Esophagus squamous epithelium (tissue), 5 donors: ENCODE measurements at places on chromosomes 3 and 15.
A peak's percentile ranks its signal among the peaks of the same experiment; 100 is the strongest.

- no peaks in the 10 kb centered on the region for H3K36me3 ChIP-seq
- peak overlapping the region; percentile 73 for H3K27ac ChIP-seq
- H3K4me1 ChIP-seq, result no peaks in the 10 kb centered on the region
- no peak for DNase-seq
- H3K4me3 ChIP-seq, result no peak overlapping the region
Observed at GRCh38 chr3:141441381-141442364, 45.2 kb upstream of the RASA2 start.

GRCh38 chr3:115671761-115672455 is 48.6 kb downstream of the GAP43 start:
- H3K4me3 ChIP-seq, result no peak overlapping the region
- H3K36me3 ChIP-seq, result no peaks in the 10 kb centered on the region
- no peaks in the 10 kb centered on the region for H3K4me1 ChIP-seq
- no peaks in the 10 kb centered on the region for H3K27me3 ChIP-seq
- H3K27ac ChIP-seq, result no peak overlapping the region

DNA sequence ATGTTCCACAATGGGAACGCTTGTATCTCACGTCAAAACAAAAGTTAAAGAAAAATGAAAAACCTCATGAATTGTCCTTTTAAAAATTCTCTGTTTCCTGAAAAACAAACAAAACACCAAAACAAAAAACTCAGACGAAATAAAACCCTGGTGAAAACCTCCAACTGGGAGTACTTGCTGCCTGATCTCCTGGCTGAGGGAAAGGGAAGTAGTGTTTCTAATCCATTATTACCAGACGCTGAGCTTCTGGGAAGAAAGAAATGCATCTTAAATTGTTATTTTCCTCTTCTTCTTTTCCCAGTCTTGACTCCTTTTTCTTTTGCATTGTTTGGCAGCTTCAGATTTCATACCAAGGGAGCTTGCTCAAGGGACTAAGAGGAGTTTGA is 243.2 kb upstream of the RGMA start:
- H3K27ac ChIP-seq, result no peak overlapping the region
- H3K4me1 ChIP-seq, result no peaks in the 10 kb centered on the region
- no peaks in the 10 kb centered on the region for H3K27me3 ChIP-seq
- no peak for DNase-seq
- no peaks in the 10 kb centered on the region for H3K36me3 ChIP-seq

DNA sequence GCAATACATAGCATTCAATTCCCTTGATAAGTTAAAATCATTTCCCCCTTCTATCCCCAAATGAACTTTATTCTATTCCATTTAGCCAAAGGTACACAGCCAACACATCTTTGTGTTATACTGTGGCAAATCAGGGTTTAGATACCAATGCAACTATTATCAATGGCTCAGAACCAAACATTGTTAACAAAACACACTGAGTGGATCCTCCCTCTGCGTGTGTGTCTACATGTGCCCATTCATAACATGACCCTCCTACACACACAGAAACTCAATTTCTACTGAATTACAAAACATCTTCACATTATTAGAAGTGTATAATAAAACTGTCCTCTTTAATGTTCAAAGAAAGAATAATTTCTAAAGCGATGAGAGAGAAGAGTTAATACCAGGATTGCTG is 1.3 kb downstream of the TTBK2 start:
- DNase-seq, result no peak
- no peaks in the 10 kb centered on the region for H3K27me3 ChIP-seq
- no peaks in the 10 kb centered on the region for H3K36me3 ChIP-seq

DNA sequence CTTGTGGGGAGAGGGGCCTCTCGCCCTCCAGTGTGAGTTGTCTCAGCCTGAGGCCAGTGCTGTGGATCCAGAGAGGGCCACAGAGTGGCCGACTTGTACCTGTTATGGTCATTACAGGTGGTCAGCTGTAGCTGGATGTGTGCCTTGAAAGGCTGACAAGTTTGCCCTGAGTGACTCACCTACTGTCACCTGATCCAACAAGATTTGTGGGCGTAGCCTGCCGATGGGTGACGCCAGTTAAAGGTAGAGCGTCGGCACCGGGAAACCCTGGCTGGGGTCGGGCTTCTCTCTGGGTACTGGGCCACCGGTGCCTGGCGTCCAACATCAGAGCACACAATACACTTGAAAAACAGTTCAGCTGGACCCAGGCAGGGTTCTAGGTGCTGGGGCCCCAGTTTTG is 2.8 kb upstream of the ISG20 start:
- peak overlapping the region; percentile 99 for H3K27ac ChIP-seq
- DNase-seq, result no peak
- H3K4me1 ChIP-seq, result peaks cover 38% of the 10 kb centered on the region
- H3K36me3 ChIP-seq, result no peaks in the 10 kb centered on the region
